Hair follicular keratinocyte (primary cell): ENCODE measurements at places on chromosomes 3 and 15. TPM values are rescaled to one million over a fixed set of nuclear protein-coding genes. Genes with fewer than 3 reads are reported as not detected.

EPHA6 gene
- not detected in 2 replicates for total RNA-seq

TMCO5A gene
- not detected in 2 replicates for total RNA-seq

LMAN1L gene
- total RNA-seq, result not detected in 2 replicates

CLDN18 gene
- total RNA-seq, result not detected in 2 replicates

SLC51B gene
- not detected in 2 replicates for total RNA-seq

CLEC3B gene
- total RNA-seq, result not detected in 2 replicates

CCDC13 gene
- 0.19 and 0.78 TPM in 2 replicates for total RNA-seq

GHSR gene
- not detected in 2 replicates for total RNA-seq

CALML4 gene
- 2.1 and 2.9 TPM in 2 replicates for total RNA-seq

DHFR2 gene
- 2.2 and 3.0 TPM in 2 replicates for total RNA-seq

CCDC39 gene
- total RNA-seq, result 0.04 TPM in 1 of 2 replicates, not detected in the other

SLC2A2 gene
- not detected in 2 replicates for total RNA-seq

CD47 gene
- total RNA-seq, result 60.7 and 78.9 TPM in 2 replicates

IL17RE gene
- 10.8 and 19.7 TPM in 2 replicates for total RNA-seq

RUVBL1 gene
- 93.0 and 155 TPM in 2 replicates for total RNA-seq

ZPLD1 gene
- 0.72 and 4.1 TPM in 2 replicates for total RNA-seq

ZNF502 gene
- 1.6 and 2.7 TPM in 2 replicates for total RNA-seq

KBTBD13 gene
- total RNA-seq, result not detected in 2 replicates

C3orf85 gene
- total RNA-seq, result not detected in 2 replicates

CPEB1 gene
- total RNA-seq, result 0.04 TPM in 1 of 2 replicates, not detected in the other

FHIT gene
- total RNA-seq, result 1.8 and 2.0 TPM in 2 replicates

WDR93 gene
- not detected in 2 replicates for total RNA-seq

ESYT3 gene
- 0.65 and 1.5 TPM in 2 replicates for total RNA-seq

COL8A1 gene
- 56.4 and 65.6 TPM in 2 replicates for total RNA-seq

LDHAL6B gene
- total RNA-seq, result not detected in 2 replicates
